ENCODE measurements at places on chromosomes 13 and 19.

DNA sequence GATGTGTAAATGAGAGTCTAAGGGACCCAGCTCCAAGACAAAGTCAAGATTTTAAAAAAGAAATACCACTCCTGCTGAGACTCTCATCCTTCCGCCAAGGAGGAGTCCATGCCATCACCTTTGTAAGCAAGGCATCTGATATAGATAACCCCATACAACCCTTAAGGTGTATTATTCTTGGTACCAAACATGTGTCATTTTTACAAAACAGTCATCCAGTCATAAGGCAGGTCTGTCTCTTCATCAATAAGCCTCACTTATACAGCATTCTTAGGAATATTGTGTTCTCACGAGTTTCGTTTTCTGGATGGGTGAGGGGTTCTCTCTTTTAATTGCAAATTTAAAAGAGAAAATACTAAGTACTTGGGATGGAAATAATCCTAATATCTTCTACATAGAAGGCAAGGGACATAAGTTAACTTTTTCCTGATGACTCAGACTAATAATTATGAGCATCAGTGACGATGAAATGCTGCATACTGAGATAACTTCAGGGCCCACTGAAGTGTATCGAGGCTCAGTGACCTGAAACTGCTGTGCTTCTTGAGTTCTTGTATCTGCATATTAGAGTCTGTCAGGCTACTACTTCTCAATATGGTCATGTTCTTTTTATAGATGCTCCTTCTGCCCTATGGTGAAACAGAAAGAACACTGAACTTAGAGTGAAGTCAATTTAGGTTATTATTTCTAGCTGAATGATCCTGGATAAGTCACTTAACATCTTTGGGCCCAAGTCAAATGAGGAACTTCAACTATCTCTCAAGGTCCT lies 166.6 kb downstream of the KLF12 start:
- no peak for DNase-seq

GRCh38 chr19:44703336-44704078 lies 4.6 kb downstream of the CEACAM16 start:
- DNase-seq = no peak

GRCh38 chr13:76762721-76763120 lies 123.5 kb downstream of the KCTD12 start:
- DNase-seq = no peak

GRCh38 chr13:29977476-29978120 lies 127.2 kb upstream of the UBL3 start:
- DNase-seq = no peak

GRCh38 chr19:18992696-18993095 lies 40.6 kb downstream of the SUGP2 start:
- DNase-seq = no peak

GRCh38 chr13:81207636-81208035 lies 866.7 kb upstream of the SPRY2 start:
- no peak for DNase-seq

DNA sequence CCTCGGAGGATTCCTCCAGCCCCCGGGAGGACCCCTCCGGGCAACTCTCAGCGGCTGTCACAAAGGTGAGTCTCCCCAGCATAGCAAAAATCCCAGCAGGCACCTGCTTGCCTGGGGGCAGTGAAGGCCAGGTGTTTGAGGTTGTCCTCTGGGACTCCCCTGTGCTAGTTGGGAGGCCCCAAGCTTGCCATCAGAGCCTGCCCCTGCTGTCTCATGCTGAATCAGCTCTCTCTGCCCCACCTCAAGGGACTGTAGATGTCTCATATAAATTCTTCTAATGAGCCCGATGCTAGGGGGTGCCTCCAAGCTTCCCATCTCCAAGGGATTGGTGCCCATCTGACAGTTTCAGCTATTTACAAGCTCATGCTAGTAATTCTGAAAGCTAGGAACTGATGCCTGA lies 53.6 kb downstream of the NWD1 start:
- DNase-seq = no peak

DNA sequence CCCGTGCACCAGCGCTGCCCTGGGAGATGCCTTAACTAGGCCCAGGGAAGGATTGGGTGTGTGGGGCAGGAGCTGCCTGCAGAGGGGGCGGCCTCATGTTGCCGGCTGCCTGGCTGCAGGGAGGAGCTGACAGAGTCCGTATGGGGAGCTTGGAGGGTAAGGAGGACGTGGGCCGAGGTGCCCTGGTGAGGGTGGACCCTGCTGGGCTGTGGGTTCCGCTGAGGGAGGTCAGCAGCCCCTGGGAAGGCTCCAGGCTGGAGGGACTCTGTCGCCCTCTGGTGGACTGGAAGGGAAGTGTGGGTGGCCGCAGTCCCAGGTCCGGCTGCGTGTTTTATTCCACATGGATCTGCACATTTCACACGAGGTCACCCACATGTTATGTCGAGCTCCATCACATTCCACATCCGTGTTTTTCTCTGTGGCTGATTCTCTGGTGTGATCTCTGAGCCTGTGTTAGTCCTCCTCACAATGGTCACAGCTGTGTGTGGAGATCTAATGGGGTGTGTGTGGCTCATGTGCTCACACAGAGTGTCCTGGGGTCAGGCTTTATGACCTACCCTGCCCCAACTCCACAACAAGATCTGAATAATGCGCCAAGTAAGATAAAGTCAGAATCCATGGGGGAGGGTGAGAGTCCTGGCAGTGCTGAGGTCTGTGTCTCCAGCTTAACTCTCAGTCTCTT lies 1.8 kb upstream of the CEACAM8 start:
- DNase-seq = peak; percentile 18

DNA sequence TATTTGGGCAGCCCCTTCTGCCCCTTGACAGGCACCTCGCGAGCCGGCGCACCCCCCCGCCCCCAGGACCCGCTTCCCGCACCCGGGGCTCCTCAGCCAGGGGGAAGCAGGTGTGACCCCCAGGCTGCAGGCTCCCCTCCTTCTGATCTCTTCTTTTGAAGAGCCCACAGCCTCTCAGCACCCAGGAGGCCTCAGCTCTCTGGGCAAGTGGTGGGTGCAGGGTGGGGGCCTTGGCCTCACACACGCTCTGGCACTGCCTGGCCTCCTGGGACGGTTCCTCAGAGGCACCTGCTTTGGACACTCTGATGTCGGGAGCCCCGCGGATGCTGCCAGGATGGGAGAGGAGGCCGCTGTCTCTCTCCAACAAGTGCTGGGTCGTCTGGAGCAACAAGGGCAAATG lies 1.5 kb upstream of the C13orf46 start:
- DNase-seq = no peak

DNA sequence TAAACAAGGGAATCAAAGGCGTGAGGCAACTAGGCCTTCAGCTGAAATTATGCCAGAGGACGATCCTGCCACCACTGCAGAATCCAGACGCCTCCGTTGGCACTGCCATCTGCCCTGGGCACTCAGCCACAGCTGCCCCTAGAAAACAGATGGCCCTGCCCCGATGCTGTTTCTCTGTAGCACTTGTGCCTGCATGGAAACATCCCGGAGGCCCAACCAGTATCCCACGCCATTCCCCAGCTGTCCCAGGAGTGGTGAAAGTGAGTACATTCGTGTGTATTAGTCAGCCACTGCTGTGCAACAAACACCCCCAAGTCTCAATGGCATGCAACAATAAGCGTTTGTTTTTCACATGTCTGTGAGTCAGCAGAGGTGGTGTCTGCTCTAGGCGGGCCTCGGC lies 8.9 kb upstream of the CRTC1 start:
- DNase-seq = no peak

GRCh38 chr19:53812335-53812734 lies 11.8 kb downstream of the NLRP12 start:
- DNase-seq = no peak

DNA sequence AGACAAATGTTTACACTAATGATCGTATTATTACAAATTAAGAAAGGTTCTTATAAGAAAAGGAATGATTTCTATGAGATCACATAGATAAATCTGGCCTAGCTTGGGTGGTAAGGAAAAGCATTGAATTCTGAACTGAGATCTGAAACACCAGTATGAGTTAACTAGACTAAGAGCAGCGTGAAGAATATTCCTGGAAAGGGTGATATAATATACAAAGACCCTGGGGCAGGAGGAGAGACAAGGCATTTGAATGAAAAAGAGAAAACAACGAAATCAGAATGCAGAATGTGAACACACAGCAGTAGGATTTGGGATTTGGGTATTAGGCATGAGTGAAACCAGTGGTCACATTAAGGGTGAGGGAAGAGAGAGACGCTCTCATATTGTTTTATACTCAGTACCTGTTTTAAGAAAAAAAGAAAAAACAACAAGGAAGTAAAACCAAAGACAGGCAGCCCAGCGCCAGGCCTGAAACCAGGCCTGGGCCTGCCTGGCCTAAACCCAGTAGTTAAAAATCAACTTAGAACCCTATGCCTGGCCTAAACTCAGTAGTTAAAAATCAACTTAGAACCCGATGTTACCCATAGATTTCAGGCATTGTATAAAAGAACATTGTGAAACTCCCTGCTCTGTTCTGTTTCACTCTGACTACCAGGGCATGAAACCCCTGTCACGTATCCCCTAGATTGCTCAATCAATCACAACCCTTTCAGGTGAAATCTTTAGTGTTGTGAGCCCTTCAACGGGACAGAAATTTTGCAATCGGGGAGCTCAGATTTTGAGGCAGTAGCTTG lies 287.1 kb downstream of the ITGBL1 start:
- DNase-seq = no peak

DNA sequence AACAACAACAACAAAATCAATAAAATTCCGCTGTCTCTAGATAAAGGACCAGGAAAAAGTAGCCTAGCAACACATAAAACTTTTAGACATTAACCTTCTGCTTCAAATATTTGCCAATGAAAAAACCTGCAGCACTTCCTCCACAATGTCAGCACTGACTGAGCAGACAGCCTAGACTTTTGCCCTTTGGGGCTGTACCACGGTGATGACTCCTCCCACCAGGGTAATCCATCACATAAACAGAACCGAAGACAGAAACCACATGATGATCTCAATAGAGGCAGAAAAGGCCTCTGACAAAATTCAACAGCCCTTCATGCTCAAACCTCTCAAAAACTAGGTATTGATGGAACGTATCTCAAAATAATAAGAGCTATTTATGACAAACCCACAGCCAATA lies 30.2 kb upstream of the TRPC4 start:
- DNase-seq = no peak

DNA sequence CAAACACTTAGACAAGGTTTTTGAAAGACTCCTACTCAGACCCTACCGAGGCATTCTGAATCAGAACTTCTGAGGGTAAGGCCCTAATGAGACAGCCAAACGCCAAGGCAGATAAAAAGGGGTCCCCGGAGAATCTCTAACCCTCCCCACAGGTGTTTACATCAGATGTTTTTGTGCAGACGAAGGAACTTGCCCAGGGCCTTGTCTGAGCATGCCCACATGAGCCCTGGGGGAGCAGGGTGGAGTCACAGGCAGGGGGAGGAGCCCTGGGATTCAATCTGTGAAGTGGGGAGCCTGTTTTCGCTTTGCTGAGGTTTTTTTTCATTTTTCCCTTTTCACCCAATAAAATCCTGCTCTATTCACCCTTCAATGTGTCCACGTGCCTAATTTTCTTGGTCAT lies 61.6 kb upstream of the MED4 start:
- DNase-seq = peak; percentile 48

GRCh38 chr13:45781553-45782326 lies 69.8 kb downstream of the SIAH3 start:
- DNase-seq = no peak

- no peak for DNase-seq
Observed at GRCh38 chr19:47414469-47414868, 4.9 kb downstream of the MEIS3 start.

- no peak for DNase-seq
Observed at GRCh38 chr19:35408284-35409171, 37.7 kb downstream of the GPR42 start.

DNA sequence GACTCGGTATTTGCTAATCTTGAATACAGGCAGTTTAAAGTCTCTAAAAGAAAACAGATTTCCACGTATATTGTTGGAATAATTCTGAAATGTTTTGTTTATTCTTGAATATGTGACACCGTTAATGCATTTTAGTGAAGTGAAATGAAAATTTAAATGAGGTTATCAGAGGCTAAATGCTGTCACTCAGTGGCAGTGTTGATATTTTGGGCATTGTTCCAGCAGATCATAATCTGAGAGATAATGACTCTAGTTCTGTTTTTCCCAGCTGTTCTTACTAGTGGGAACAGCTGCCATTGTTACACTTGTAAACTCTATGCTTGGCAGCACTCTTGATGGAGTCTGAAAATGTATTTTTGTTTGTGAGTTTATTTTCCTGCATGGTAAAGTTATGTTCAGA lies 365.6 kb upstream of the SLC10A2 start:
- no peak for DNase-seq

DNA sequence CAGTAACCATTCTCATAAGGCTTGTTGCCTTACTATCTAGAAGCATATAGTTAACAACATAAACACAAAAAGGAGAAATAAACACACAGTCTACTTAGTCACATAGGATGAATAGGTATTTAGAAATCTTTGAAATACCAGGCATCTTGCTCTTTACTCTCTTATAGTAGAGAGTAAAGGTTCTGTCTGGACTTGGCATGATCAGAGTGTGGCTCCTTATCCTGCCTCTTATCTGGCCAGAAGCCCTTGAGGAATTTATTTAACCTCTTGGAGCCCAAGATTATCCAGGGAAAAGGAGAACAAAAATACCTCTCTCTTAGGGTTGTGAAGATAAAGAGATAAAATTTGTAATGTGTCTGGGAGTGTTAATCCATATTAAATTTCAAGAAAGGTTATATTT lies 100.2 kb upstream of the MBNL2 start:
- DNase-seq = no peak

DNA sequence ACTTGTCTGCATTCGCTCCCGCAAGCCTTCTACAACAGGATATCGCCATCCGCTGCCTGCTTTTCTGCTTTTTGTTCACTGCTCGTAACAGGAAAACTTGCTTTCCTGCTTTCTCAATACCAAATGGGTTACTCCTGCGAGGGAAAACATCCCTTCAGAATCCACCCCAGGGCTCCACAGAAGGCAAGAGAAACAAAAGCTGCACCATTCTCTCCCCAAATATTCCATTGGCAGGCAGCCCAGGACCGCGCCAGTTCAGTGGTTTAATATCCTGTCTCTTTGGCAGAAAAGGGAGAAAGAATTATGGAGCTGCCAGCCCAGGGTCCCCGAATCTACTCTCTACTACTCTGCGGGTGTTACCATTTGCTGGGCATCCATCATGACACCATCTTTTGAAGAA lies 84.7 kb upstream of the DOCK9 start:
- DNase-seq = no peak
